PC-9 (cell line): ENCODE measurements at places on chromosomes 2 and 18. TPM values are rescaled to one million over a fixed set of nuclear protein-coding genes. Genes with fewer than 3 reads are reported as not detected.

The ST6GAL2 gene
- total RNA-seq = not detected in 2 replicates

The REG1B gene
- total RNA-seq = not detected in 2 replicates

The C18orf63 gene
- total RNA-seq = not detected in 2 replicates

The ANKRD53 gene
- total RNA-seq = not detected in 2 replicates

The CDKL4 gene
- not detected in 2 replicates for total RNA-seq

The TRIM54 gene
- 8.2 and 9.8 TPM in 2 replicates for total RNA-seq

GRCh38 chr2:10278763-10279471, 23.8 kb upstream of the HPCAL1 start:
- DNase-seq = no peak

GRCh38 chr2:12661489-12661888, 55.2 kb upstream of the TRIB2 start:
- DNase-seq = no peak

DNA sequence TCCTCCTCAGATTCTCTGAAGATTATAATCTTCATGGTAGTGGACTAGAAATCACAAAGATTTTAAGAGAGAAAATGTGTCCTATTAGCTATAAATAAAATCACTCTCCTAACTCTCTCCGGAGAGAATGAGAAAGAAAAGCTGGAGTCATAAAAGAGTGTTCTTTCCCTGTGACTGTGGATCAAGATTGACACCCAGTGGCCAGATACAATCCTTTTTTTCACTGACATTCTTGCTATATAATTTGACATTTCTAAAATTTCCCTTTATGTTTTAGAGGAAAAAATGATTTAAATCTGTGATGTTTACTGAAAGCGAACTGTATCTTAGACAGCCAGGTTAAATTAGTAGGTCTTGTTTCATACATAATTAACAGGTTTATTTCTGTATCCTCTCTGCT, 35.4 kb upstream of the LRP2 start:
- DNase-seq = no peak

DNA sequence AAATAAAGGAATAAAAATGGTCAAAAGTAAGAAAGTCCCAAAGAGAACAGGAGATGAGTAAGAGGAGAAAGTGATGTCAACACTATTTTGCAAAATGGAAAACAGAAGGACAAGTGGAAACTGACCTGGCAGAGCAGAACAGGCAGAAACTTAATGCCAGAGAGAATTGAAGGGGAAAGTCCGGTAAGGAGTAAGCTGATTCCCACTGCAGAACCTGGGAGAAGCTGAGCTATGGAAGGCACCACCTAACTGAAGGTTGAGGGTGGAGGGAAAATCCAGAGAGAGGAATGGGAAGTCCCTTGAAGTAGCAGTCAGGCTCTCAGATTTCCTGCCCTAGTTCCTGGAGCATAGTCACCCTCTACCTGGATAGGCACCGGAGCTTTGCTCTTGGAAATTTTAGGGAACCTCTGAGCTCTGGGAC, 59.8 kb downstream of the MOGAT1 start:
- DNase-seq = no peak

DNA sequence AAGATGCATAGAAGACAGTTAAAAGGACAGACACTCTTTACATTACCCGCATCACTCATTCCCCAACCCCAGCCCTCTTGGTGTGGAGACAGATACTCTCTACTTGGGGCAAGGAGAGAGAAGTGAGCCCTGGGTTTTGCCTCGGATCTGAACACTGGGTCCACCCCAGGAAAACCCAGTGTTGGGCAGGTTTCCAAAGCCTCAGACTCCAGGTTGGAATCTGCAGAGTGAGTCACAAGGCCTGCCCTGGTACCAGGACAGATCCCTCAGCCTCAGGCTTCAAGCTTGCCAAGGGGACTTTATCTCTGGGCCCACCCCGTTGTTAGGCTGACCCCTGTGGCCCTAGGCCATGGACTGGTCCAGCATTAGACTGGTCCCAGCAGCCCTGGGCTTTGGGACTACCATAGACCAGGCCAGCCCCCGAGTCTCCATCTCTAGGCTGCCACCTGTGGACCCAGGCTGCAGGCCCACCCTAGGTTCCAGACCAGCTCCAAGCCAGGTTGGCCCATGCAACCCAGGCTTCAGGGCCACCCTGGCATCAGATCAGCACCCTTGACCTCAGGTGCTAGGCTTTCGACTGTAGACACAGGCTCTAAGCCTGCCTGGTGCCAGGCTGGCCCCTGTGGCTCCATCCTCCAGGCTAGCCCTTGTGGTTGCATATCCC, 112.8 kb downstream of the GULP1 start:
- no peak for DNase-seq

- DNase-seq = no peak
These were observed 123.3 kb downstream of the PXDN start for GRCh38 chr2:1621041-1621440.
